GM12865 (cell line): ENCODE measurements at places on chromosomes 3 and 15.
A peak's percentile ranks its signal among the peaks of the same experiment; 100 is the strongest.

DNA sequence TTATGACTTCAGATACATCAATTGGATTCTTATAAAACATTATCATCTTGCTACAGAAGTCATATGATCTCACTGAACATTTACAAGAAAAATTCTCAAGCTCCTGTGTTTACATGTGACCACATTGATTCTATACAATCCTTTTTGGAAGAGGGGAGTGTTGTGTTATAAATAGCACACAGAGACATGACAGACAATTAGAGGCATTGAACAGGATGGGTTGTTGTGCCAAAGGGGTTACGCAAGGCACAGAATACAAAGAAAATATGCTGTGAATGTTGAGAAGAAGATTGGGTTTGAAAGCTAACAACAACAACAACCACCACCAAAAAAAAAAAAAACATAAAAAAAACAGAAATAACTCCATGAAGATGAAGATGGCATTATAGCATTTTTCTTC lies 32.5 kb upstream of the TBL1XR1 start:
- no peak for DNase-seq

DNA sequence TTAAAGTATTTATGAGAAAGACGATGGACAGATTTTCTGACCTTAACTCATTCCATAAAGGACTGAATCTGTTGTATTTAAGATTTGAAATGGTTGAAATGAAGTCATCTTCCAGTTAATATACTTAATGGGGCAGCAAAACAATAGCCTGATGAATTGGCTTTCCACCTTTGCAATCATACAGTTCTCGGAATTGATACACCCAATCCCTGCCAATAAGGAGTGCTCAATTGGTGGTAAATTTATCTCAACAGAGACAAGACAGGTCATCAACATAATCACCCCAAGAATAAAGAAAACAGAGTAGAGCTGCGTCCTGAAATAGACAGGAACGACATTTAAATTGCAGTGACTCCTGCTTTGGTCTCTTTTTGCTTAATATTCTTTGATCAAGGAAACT lies 11.2 kb downstream of the ANXA2 start:
- no peak for DNase-seq

- DNase-seq = no peak
Observed at GRCh38 chr15:98683831-98684230, 35.5 kb downstream of the IGF1R start.

- peak; percentile 70 for DNase-seq
Observed at GRCh38 chr15:29268706-29269484, 727 bp downstream of the NSMCE3 start.

DNA sequence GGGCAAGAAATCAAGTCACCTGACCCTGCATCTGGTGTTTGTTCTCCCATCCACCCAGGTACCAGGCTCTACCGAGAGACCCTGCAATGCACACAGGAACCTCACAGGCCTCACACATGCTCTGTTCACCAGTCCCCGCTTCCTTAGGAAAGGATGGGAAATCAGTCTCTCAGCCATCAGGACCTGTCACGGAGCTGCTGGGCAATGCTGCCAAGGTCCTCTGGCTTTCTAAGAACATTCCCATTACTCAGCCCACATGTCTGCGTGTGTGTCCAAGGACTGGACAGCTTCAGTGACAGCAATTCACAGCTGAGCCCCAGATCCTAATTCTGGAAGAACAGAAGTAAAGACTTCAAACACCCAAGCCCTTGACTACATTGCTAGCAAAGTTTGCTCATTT lies 6.5 kb upstream of the SRGAP3 start:
- no peak for DNase-seq

- DNase-seq = no peak
Observed at GRCh38 chr3:157157836-157158235, 2.1 kb downstream of the CCNL1 start.

GRCh38 chr3:72093270-72093991 lies 308.5 kb upstream of the PROK2 start:
- peak; percentile 41 for DNase-seq

DNA sequence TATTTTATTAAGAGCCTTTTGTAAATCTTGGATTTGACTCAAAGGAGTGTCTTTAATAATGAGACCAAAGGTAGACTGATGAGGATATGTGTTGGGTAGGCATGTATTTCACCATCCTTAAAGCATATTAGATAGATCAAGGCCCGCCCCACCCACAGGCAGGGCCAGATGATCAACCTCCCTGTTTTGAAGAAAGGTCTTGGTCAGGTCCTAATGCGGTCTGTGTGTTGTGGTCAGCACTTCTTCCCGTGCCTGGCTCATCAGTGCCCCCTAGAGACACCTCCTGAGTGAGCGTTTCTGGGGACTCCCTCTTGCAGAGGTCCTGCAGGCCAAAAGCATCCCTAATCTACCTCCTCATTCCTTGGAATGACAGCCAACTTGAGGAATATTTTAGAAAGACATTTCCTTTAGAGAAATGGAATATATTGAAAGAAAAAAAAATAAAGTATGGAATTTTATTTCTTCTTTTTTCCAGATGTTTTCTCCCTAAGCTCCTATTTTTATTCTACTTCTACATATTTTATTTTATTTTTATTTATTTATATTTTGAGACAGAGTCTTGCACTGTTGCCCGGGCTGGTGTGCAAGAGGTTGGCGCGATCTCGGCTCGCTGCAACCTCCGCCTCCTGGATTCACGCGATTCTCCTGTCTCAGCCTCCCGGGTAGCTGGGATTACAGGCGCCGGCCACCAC lies 6.0 kb downstream of the TM4SF4 start:
- DNase-seq = peak; percentile 89

DNA sequence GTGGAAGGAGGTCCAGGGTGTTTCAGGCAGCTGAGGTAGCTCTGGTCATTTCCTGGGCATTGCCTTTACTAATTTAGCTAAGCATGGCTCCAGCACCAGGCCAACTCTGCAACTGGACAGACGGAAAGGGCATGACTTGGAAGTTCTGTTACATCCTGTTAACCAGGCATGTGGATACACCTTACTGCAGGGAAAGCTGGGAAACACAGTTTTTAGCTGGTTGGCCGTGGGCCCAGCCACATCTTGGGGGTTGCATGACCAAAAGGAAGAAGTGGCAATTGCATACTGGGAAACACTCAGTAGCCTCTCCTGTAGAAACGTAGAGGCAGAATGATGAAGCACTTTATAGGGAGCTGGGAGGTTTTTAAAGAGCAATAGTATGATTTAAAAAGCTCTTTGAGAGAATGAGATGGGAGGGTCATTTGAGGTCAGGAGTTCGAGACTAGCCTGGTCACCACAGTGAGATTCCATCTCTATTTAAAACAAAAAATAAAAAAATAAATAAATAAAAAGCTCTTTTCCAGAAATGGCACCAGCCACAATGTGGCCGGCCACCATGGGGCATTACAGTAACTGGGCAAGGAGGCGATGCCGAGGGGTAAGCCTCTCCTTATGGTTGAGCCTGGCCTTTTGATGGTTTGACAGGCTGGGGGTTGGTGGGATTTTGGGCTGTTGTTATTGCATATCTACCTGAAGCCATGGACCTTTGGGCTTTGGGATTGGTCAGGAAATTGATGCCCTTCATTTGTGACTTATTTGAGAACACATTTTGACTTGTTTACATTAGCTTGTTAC lies 28.6 kb downstream of the TRAK1 start:
- DNase-seq = no peak

DNA sequence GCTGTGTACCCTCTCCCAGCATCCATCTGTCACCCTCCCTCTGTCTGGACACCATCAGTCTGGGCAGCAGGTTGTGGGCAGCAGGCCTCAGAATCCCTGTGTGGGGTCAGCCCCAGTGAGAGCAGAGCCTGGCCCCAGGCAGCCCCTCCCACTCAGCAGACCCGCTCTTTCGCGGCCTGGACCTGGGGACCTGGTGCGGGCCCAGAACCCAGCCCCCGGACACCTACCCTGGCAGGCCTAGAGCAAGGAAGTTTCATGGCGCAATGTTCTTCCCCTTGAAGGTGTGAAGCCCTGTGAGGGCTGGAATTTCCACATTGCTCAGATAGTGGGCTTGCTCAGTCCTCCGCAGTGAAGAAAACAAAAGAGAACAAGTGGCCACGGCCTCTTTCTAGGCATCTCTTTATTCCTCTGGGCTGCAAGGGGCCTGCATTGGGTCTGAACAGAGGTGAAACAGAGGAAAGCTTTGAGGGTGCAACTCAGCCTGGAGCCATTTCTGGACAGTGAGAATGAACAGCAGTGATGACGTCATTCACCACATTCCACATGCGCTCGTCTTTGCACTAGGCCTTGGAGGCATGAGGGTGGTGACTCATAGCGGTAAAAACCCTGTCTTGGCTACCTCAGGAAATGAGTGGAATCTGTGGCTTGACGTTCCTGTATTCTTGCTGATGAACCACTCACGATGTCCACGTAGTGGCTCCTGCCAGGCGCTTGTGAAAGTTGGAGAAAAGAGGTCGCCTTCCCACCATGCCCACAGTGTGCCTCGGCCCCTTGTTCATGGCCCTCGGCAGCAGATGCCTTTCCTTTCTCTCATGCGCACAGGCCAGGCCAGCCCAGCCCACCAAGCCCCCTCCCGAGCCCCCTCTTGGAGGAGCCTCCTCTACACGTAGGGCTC lies 66.1 kb downstream of the SLC30A4 start:
- DNase-seq = peak; percentile 59

- DNase-seq = peak; percentile 54
Observed at GRCh38 chr3:88019024-88019423, 39.8 kb downstream of the CGGBP1 start.

DNA sequence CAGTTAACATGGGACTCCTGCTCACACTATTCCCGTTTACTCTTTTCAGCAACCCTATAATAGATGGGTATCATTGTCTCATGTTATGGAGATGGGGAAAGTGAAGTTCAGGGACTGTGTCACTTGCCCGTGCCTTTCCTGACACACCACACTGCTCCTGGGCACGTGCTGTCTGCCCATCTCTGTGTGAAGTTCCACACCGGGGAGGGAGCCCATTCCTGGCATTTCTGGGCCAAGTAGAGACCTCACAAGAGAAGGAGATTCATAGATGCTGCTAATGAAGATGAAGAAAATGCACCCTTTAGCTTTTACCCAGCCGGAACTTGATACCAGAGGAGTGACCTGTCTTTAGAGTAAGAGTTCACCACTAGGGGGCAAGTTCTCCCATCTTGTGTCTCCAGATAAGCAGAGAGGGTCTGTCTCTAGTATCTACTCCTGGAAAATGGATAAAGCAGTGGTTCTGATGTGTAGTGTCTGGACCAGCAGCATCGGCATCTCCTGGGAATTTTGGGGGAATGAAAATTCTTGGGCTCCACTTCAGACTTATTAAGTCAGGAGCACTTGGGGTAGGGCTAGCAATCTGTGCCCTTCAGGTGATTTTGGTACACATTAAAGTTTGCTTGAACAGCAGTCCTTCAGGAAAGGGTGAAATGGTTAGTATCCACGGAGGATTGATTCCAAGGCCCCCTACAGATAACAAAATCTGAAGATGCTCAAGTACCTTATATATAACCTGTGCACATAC lies 2.0 kb upstream of the TOPBP1 start:
- DNase-seq = peak; percentile 82

GRCh38 chr3:123423031-123423430 lies 25.9 kb downstream of the ADCY5 start:
- DNase-seq = no peak

DNA sequence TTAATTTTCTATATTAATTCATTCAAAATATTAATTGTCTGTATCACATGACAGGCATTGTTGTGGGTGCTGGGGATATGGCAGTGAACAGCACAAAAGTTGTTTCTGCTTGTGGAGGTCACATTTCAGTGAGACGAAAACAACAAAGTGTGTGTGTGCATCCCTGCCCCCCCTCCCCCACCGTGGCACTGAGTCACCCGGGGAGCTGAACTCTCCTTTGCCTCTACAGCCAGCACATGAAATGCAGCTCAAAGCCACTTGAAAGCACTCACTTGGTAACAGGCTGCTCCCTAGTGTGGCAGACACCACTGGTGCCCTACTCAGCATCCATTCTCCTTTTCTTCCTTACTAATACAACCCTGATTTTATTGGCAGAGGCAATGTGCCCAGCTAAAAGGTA lies 16.9 kb upstream of the SCAMP5 start:
- no peak for DNase-seq

- DNase-seq = no peak
Observed at GRCh38 chr15:98725874-98726273, 77.5 kb downstream of the IGF1R start.

GRCh38 chr3:69639851-69640250 lies 99.4 kb upstream of the MITF start:
- DNase-seq = no peak

- DNase-seq = no peak
Observed at GRCh38 chr3:76083992-76084391, 298.6 kb upstream of the ZNF717 start.

DNA sequence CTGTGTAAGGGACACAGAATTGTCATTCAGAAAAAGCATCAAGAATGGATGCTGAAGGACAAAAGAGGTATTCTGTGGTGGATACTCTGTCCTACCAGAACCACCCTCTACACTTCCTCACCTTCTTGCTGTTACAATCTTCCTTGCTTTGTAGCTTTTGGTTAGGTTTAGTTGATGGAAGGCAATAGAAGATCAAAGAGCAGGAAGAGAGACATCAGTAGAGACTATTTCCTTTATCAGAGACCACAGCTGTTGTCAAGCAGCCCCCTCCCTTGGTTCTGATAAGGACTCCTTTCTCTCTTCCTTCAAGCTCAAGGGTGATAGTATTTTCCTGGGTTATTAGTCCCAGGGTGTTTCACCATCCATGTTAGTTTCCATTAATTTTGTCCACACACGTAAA lies 84.7 kb upstream of the ALCAM start:
- DNase-seq = no peak

DNA sequence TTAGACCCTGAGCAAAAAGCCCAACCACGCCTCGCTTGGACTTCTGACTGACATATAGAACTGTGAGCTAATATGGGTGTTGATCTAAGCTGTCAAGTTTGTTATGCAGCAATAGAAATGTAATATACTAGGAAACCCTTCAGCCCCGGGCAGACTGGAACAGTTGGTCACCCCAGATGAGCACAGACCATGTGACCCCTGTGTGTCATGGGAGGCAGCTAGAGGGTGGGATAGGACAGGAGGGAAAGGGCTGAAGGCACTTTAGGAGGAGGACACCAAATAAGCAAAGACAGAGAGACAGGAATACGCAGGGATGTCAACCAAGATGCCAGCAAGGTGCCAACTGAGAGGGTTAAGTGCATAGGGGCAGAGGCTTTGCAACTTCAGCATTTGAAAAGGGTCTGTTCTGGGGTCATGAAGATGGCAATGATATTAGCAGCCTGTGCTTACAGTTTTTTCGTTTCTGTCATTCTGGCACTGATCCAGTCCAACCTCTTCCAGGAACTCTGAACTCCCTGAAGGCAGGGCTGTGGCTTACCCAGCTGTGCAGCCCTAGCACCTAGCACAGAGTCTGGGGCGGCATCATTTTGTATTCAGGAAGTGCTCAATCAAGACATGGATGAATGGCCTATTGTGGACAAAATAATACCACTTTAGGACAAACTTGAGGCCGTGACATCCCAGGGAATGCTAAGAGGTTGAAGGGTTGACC lies 51.4 kb downstream of the HES1 start:
- no peak for DNase-seq

DNA sequence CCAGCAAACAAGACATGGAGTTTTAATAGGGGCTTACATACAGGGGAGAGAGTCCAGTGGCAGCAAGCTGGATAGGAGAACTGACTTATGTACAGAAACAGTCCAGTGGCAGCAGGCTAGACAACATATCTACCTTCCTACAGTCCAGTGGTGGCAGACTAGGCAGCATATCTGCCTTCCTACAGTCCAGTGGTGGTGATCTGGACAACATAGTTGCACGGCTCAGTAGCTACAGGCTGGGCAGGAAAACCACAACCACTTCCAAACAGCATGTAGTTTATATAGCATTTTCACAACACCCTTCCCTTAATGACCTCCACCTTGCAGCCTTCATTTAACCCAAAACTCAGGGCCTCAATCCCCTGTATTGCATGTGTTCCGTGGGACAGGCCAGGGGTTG lies 181.3 kb upstream of the EIF1B start:
- DNase-seq = no peak
